ENCODE measurements at places on chromosomes 2 and 18.
A peak's percentile ranks its signal among the peaks of the same experiment; 100 is the strongest.

DNA sequence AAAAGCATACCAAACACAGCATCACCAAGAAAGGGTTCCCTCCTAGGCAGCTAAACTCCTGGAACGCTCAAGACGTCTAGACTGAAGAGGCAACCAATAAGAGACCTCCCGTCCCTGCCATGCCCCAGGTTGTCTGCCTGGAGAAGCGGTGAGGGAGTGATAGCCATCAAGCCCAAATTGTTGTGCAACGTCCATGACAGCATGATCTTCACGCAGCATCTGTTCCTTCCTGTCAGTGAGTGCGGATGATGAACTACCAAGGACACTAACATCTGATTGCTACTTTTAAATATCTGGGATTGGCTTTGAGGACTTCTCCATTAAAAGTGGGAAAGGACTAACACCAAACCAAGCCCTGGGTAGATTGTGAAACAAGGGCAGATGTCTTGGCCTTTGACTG lies 149.7 kb downstream of the TXNL1 start:
- peak; percentile 60 for DNase-seq

GRCh38 chr2:85444629-85445172 lies 26.2 kb downstream of the SH2D6 start:
- no peak for DNase-seq

DNA sequence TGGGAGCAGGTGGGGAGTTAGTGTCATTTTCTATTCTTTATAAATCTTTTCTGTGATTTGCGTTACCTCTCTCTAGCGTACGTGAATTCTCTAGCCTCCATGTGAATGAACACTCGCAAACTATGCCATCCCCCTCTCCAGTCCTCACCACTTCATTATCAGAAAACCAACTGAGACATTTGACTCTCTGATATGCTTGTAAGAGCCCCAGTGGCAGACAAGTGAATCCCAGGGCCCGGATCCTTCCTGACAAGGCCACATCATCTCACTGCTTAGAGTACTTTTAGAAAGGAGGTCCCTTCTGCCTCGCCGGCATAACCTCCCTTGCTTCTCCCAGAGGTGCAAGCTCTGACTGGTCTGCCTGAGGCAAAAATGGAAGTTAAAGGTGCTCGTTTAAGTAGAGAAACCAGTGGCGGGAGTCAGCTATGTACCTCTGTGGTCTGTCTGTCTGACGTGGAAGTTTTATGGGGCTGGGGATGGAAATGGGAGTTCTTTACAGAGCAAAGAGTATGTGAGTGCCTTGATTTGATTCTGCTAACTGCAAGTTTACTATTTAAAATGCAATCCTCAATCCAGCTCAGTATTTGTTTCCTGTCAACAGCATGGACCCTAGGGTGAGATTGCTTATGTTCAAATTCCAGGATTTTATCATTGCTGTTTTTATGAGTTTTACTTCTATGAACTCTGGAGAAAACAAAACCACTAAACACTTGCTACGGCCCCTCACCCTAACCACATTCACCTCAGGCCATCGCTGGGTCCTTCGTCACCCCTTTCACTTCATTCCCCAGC lies 114.9 kb upstream of the MSTN start:
- peak; percentile 40 for DNase-seq

GRCh38 chr2:99809259-99809900 lies 319.6 kb upstream of the REV1 start:
- DNase-seq = no peak

DNA sequence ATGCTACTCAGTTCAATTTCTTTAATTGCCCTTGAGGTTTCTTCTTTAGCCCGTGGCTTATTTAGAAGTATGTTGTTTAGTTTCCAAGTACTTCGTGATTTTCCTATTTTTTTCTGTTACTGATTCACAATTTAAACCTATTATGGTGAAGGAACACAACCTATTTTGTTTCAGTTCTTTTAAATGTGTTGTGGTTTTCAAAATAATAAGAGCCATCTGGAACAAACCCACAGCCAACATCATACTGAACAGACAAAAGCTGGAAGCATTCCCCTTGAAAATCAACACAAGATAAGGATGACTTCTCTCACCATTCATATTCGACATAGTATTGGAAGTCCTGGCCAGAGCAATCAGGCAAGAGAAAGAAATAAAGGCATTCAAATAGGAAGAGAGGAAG lies 155.2 kb downstream of the GALNT1 start:
- DNase-seq = no peak

- no peak for DNase-seq
These were observed 25.2 kb downstream of the RHOB start for GRCh38 chr2:20471902-20472559.

Data from hematopoietic multipotent progenitor cell treated with erythropoietin and hydrocortisone succinate and interleukin-3 and kit ligand, for 4 days (in vitro differentiated cells).